NCI-H1436 treated with DMSO at 0.1 percent for 48 hours (cell line): ENCODE measurements at places on chromosomes 12 and 14.

GRCh38 chr12:27359578-27360340, 27.1 kb downstream of the BMAL2 start:
- DNase-seq, result no peak

DNA sequence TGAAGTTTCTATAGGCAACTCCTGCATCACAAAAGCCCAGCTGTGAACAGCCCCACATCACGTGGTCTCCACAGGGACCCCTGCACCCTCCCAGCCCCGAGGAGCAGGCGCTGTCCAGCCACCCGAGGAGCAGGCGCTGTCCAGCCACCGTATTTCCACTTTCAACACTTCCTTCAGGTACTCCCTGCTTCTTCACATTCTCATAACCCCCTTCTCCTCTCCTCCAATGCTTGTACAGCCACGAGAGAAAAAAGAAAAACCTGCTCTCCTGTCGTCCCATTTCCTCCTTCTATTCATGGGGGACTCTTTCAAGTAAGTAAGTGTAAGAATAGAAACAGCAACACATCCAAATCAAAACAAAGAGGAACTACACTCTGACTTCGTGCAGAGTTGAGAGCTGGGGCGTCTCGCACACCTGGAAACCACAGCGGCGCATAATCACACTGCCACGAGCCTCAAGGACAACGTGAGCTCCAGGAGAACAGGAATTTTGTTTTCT, 11.9 kb downstream of the CDC42BPB start:
- DNase-seq, result no peak

- DNase-seq, result no peak
These were observed 171.2 kb downstream of the ERC1 start for GRCh38 chr12:1162081-1162760.

- no peak for DNase-seq
These were observed 238.9 kb downstream of the PHLDA1 start for GRCh38 chr12:75792687-75793086.
